Natural killer cell (primary cell): ENCODE measurements at places on chromosomes 2 and 18. TPM values are rescaled to one million over a fixed set of nuclear protein-coding genes. Genes with fewer than 3 reads are reported as not detected.

BOD1L2 gene
- not detected for total RNA-seq

- DNase-seq, result no peak
These were observed 19.8 kb downstream of the TET3 start for GRCh38 chr2:74004212-74005182.

DNA sequence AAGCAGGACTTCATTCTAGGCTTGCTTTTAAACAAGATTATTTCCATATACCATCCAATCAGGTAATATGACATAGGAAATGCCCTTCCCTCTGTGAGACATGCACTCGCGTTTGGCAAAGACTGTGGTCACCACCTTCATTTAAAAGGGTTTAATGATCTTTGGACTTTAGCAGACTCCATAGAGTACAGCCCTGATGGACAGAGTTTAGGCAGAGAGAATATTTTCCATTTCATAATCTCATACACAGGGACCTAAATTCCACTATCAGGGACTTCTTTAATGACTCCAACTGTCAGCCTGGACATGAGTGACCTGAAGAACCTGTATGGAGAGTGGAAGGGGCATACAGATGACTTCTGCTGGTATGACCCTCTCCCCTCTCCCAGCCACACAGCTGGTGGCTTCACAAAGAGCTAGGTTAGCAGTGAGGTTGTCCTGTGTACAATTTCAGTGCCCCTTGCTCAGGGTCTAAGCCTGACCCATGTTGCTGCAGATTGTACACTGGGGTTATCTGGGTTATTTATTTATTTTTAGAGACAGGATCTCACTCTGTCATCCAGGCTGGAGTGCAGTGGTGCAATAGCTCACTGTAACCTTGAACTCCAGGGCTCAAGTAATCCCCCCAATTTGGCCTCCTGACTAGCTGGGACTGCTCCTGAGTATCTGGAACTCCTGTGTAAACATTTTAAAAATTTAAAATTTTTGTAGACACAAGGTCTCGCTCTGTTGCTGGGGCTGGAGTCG is 59.2 kb downstream of the PTPRM start:
- no peak for DNase-seq

VSNL1 gene
- not detected for total RNA-seq

FSIP2 gene
- 1.5 TPM for total RNA-seq

DNA sequence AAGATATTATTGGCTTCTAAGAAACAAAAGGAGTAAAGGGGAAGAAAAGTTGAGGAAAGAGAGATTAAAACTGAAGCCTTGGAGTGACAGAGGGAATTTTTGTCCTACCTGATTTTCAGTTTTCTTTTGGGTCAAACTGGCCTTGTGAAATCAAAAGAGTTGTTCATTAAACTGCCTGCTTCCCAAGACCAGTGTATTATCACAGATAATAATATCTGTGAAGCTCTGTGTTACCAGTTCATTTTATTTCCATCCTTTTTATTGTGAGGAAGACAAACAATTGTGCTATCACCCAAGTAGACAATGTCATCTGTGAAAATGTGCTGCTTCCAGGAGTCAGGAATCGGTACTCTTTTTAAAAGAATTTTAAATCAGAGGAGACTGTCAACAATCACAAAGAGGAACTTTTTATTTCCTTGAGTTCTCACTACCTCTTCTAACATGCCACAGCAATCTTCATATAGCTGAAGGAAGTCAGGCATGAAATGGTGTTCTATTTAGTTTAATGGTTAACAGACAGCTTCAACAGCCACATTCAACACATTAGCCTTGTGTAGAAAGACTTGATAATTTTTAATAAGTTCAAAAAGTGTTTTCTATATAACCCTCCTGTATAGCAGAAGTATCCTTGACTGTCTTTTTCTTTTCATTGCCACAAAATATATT is 554.8 kb downstream of the PIK3C3 start:
- DNase-seq, result no peak

ZNF638 gene
- total RNA-seq, result 126 TPM

- no peak for DNase-seq
These were observed 48.6 kb upstream of the RPL31 start for GRCh38 chr2:100953406-100954043.

DNA sequence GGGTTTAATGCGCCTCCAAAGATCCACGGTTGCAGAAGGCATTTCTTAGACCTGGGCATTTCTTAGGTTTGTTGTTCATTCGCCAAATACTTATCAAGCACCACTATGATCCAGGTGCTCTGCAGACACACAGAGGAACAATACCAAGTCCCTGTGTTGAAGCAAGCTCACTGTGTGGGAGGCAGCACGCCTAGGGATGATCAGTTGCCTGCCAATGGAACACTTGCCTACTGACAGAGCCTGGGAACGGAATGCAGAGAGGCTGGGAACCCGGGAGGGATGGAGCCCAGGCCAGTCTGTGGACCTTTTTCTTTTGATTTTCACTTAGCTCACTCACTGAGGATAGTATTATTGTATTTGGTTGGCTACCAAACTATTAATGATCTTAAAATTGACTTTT is 1.9 kb upstream of the GRP start:
- DNase-seq, result no peak

GRCh38 chr2:226835420-226835795 is 446 bp upstream of the RHBDD1 start:
- DNase-seq, result no peak

NPPC gene
- not detected for total RNA-seq

DNA sequence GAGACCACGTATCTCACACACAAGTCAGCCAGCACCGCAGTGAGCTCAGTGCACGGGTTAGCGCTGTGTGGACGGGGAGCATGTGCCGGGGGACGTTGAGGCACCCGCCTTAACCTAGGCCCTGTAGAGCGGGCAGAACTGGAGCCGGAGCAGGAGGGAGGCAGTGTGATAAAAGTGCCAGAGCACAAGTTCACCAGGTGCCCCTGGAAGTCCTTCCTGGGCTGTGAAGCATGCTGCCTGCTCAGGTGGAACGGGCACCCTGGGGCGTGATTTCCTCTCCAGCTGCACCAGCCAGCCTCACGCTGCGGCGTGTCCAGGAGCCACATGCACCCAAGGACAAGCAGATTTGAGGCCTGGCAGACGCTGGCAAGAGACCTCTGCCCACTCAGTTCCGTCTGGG is 50.3 kb downstream of the ITGB1BP1 start:
- no peak for DNase-seq

- no peak for DNase-seq
These were observed 8.6 kb downstream of the SPATS2L start for GRCh38 chr2:200314976-200315567.

DNA sequence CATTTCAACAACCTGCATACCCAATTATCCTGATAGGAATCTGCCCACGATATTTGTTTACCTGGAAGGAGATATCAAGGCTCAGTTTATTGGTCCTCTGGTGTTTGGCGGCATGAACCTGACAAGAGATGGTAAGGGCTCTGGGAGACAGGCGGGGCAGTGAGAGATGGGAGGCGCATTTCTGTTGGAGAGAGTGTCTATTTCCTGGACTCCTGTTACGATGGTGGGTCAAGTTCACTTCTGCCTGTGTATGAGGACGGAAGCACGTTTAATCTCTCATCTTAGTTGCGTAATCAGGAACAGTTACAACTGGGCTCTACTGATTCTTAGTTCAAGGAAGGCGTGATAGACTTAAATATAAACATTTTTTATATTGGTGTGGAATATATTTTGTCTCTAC is 8.9 kb downstream of the PDCL3 start:
- no peak for DNase-seq

SERPINB10 gene
- not detected for total RNA-seq

GRCh38 chr2:134365356-134365755 is 111.5 kb downstream of the MGAT5 start:
- peak; percentile 6 for DNase-seq

LYG2 gene
- total RNA-seq, result not detected
